CD4-positive, alpha-beta T cell treated with Interferon gamma for 1 hour (primary cell): ENCODE measurements at places on chromosomes 12 and 14.

DNA sequence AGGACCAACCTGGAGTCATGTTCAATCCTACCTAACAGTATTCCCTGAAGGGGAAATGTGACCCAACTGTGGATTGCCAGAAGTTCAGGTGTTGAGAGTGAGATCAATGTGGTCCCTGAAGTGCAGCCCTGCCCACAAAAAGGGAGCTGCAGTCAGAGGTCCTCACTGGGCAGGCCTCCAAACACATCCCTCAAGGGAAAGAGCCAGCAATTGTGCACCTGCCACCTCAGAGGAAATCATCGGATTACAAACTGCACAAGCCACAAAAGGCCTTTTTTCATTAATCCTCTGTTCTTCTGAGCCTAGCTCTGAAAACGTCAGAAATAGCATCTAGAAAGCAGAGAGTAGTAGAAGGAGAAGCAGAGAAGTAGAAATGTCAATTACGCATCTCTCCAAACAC is 10.8 kb upstream of the MDM1 start:
- DNase-seq = no peak

GRCh38 chr12:22230280-22230794 is 104.2 kb downstream of the ST8SIA1 start:
- DNase-seq = no peak

GRCh38 chr14:94649543-94650443 is 37.6 kb downstream of the SERPINA3 start:
- DNase-seq = no peak

GRCh38 chr12:116927244-116927940 is 16.6 kb downstream of the FBXW8 start:
- DNase-seq = no peak

DNA sequence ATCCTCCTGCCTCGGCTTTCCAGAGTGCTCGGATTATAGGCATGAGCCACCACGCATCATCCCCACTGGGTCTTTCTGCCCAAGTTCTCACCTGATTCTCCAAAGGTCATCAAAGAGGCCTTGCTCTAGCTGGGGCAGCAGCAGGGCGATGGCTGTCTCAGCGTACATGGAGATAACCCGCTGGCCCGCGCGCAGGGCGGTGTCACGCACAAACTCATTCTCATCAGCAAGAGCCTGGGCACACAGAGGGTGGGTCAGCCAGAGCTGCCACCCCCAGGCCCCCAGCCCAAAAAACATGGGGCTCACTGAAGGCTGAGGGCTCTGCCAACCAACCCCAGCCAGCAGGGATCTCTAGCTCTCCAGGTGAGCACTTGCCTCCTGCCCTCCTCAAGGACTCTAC is 27.7 kb upstream of the RAB35 start:
- no peak for DNase-seq

DNA sequence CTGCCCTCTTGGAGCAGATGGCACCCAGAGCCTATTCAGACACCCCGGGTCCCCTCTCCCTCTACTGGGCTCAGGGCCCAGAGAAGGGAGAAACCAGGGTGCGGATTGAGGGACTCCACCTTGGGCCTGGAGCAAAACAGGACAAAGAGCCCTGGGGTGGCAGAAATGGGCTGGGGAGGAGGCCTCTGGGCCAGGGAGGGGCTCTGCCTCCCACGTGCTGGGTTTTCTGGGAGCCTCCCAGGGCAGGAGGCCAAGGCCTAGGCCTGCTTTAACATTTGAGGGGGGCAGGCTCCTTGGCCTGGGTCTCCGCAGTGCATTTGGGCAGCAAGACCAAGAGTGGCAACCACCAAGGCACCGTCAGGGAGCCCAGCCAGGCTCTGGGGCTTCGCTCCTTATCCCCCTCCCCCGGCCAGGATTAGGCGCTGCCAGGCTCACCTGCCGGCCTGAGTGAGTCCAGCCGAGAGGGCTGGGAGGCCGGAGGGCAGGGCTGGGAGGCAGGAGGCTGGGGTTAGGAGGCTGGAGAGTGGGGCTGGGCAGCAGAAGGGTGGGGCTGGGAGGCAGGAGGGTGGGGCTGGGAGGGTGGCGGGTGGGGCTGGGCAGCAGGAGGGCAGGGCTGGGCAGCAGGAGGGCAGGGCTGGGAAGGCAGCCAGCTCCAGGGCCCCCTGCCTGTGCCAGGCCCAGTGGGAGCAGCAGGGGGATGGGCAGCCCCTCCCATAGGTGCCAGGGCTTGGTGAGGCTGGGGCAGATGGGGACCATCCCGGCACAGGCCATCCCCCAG is 101.8 kb upstream of the EIF5 start:
- no peak for DNase-seq
